ENCODE measurements at places on chromosomes 6 and 20. TPM values are rescaled to one million over a fixed set of nuclear protein-coding genes. Genes with fewer than 3 reads are reported as not detected.
A peak's percentile ranks its signal among the peaks of the same experiment; 100 is the strongest.

GRCh38 chr6:130752267-130752666 lies 74.9 kb upstream of the SMLR1 start:
- H3K27me3 ChIP-seq = no peaks in the 10 kb centered on the region
- no peaks in the 10 kb centered on the region for H3K4me1 ChIP-seq
- DNase-seq = no peak
- H3K27ac ChIP-seq = no peak overlapping the region

DNA sequence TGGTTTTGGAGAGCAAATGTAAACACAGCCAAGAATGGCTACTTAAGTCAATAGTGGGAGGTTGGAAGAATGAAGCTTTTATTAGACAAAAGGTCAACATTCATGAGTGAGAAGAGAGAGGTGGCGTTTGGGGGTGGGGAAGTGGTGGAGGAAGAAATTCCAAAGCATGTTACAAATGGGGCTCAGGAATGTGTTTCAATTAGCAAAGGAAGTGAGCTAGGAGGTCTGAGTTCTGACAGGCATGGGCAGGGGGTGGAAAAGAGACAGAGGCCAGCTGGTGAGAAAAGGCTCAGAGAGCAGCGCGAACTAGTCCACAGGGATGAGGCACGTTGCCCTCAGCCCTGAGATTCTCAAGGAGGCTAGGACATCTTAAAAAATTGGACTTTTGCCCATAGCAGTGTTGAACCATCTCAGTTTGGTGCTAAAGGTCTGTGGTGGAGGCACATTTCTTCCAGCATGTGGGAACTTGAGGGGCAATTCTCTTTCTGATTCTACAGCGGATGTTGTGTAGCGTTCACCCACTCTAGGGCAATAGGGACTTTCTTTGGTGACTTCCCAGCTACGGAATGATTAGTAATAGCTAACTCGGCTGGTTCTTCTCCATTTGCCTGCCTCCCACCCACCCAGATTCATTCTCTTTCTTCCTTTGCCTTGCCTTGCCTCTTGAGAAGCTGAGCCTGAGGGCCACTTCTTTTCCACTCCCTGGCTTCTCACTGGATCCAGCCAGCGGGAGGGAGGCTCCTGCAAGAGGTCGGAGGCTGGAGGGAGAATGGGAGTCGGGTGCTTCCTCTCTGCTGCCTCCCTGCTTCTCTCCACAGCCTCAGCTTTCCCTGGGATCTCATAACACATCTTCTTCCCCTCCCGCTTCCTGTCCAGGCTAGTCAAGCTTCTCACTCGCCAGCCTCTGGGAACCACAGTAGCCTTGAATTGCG lies 45.1 kb upstream of the NEDD9 start:
- H3K27ac ChIP-seq = peak overlapping the region; percentile 35
- DNase-seq = peak; percentile 14
- H3K27me3 ChIP-seq = no peaks in the 10 kb centered on the region
- H3K36me3 ChIP-seq = no peaks in the 10 kb centered on the region

DNA sequence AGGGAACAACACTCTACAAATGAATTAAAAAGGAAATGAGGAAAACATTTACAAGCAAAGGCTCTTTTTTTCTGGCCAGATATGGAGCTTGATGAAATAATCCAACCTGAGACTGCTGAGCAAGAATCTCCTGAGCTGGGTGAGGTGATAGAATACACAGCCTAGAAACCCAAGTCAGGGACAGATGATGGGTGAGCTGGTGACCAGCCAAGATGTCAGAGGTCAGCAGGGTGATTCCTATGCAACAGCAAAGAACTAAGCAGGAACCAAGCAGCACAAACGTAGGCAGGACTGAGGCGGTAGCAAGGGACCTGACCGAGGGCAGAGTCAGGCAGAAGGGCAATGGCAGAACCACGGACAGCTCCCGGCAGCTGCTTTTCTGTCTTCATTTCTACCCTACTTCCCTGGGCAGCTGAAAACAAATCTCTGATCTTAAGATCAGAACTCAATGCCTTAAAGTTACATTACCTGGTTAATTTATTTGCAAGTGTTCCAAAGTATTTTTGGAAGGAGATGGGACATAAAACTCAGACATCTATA lies 75.1 kb downstream of the CDC40 start:
- H3K27ac ChIP-seq = no peak overlapping the region
- no peak for DNase-seq
- H3K27me3 ChIP-seq = no peaks in the 10 kb centered on the region
- H3K36me3 ChIP-seq = no peaks in the 10 kb centered on the region

- H3K27me3 ChIP-seq = no peaks in the 10 kb centered on the region
- no peak overlapping the region for H3K27ac ChIP-seq
- DNase-seq = no peak
- H3K4me1 ChIP-seq = no peaks in the 10 kb centered on the region
- no peaks in the 10 kb centered on the region for H3K36me3 ChIP-seq
These were observed 169.0 kb downstream of the SMOC2 start for GRCh38 chr6:168609914-168610490.

Gene ZC3H12D
- 91.5 TPM for total RNA-seq

DNA sequence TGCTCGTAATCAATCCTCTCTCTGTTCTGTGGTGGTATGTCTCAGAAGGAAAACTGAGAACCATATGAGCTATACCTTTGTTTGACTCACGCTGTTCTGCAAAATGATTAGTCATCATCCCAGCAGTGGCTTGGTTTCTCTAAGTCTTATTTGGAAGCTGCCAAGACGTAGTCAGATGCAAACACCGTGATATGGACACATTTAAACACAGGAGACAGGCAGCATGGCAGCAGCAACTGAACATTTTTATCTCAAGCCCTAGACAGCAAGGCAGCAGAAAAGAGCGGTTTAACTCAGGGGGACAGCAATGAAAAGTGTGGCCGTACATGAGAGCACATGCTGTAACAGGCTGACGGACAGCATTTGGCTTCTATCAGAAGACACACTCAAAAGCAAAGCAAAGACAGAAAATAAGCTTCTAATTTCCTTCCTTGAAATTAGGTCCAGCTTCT lies 1295.1 kb downstream of the EPHA7 start:
- no peaks in the 10 kb centered on the region for H3K36me3 ChIP-seq
- H3K4me1 ChIP-seq = no peaks in the 10 kb centered on the region
- DNase-seq = no peak
- no peaks in the 10 kb centered on the region for H3K27me3 ChIP-seq
- H3K27ac ChIP-seq = no peak overlapping the region
- H3K4me3 ChIP-seq = no peak overlapping the region

DNA sequence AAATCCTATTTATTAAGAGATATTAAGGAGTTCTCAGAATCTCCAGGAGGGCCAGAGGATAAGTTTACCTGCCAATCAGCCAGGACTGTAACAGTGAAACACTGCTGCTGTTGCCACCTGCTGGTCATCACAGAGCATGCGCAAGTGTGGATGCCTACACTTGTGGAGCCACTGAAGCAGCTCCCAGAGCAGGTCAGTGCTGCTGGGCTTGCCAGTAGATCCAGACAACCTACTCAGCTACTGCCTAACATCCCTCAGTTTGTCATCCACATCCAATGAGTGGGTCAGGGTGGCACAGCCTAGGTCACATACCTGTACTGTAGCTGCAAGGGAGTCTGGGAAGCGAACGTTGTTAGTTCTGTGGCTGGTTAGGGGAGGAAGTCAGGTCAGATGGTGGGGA lies 18.3 kb upstream of the NHSL1 start:
- H3K27ac ChIP-seq = no peak overlapping the region
- H3K36me3 ChIP-seq = no peaks in the 10 kb centered on the region
- H3K4me3 ChIP-seq = no peak overlapping the region
- peak; percentile 58 for DNase-seq

- no peak overlapping the region for H3K4me3 ChIP-seq
- DNase-seq = no peak
- H3K27ac ChIP-seq = no peak overlapping the region
These were observed 301.8 kb downstream of the TBC1D7 start for GRCh38 chr6:13026557-13026956.

GRCh38 chr6:31836047-31836473 lies 8.5 kb downstream of the HSPA1B start:
- peaks cover 41% of the 10 kb centered on the region for H3K36me3 ChIP-seq
- H3K4me3 ChIP-seq = peak overlapping the region; percentile 75
- DNase-seq = no peak
- H3K27me3 ChIP-seq = no peaks in the 10 kb centered on the region

Gene ARFGEF3
- total RNA-seq = not detected

Gene GUCA1A
- not detected for total RNA-seq

DNA sequence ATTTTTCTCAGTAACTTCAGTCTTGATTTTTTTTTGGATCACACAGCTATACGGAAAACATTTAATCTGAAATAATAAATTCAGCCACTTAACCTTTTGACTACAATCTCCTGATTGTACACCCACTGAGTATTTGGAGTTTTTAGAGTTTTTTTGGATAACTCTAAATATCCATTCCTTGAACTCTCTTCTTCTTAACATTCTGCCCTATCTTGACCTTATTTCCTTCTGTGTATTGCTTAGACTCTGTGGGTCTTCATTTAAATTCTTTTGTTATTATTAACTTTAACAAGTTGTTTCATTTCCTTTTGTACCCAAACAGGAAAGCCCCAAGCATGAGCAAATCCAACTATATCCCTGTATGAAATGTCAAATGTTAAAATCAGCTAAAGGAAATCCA lies 170.2 kb upstream of the PTCHD4 start:
- no peaks in the 10 kb centered on the region for H3K36me3 ChIP-seq
- no peaks in the 10 kb centered on the region for H3K4me1 ChIP-seq
- no peaks in the 10 kb centered on the region for H3K27me3 ChIP-seq

Gene WFDC10B
- not detected for total RNA-seq

Gene NNAT
- not detected for total RNA-seq

Gene IRF4
- total RNA-seq = 8.6 TPM

DNA sequence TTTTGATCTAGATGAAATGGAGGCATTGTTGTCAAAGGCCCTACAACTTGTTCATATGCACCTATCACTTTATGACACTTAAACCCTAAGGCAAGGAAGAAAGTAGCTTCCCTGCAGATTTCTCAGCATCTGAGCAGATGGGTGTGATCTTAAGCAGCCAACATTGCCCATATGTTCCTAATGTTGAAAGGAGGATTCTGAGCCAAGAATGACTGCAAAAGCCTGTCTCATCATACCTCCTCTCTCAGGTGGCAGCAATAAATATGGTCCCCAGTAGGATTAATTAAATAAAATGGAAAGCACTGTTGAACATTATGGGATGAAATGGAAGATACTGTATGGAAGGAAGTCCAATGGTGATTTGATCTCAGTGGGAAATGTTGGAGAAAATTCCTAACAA lies 538.1 kb upstream of the MAN1A1 start:
- H3K36me3 ChIP-seq = no peaks in the 10 kb centered on the region
- no peaks in the 10 kb centered on the region for H3K4me1 ChIP-seq
- no peak overlapping the region for H3K27ac ChIP-seq
- no peak overlapping the region for H3K4me3 ChIP-seq
